ENCODE measurements at places on chromosomes 4 and X.

DNA sequence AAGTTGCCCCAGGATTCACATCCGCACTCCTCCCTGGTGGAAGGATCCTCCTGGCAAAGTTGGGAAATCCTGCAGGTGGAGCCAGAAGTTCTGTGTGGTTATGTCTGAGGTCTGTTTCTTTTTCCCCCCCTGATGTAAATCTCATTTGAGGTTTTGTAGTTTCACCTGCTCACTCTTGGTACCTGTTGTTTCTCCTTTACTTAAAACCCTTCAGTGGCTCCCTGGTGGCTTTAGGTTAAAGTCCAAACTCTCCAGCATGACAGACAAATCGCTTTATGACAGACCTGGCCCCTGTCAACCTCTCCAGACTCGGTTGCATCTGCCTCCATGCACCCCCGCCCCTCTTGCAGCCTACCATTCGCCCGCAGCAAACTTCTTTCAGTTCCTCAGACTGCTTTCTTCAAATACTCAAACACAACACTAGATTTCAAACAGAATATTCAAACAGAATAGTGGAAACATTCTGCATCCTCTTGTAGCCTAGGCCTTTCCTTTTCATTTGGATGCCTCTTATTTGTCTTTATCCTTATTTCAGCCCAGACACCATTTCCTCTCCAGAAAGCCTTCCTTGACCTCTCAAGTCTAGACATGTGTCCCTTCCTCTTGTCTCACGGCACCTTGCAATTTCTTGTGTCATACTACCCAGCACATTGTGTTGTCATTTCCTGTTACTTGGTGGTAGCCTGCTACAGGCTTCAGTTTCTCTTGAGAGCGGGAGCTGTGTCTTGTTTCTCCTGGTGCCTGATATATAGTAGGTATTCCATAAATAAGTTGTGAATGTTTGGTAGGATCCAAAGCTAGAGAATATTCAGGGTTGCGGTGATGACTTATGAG lies 24.8 kb downstream of the IL13RA1 start:
- no peak for DNase-seq

DNA sequence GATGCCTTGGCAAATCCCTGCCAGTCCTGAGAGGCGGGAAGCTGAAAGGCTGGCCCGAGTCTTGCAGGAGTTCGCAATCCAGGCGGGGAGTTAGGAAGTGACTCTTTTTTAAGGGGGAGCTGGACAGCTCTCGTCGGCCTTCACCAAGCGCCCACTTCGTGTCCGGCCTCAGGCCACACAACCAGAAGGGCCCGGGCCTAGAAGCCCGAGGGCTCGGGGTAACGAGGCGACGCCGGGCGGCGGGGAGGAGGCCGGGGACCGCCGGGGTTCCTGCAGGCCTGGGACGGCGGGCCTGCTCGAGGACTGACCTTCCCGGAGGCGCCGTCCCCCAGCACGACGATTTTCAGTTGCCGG lies 395 bp downstream of the RAB28 start:
- peak; percentile 27 for DNase-seq

DNA sequence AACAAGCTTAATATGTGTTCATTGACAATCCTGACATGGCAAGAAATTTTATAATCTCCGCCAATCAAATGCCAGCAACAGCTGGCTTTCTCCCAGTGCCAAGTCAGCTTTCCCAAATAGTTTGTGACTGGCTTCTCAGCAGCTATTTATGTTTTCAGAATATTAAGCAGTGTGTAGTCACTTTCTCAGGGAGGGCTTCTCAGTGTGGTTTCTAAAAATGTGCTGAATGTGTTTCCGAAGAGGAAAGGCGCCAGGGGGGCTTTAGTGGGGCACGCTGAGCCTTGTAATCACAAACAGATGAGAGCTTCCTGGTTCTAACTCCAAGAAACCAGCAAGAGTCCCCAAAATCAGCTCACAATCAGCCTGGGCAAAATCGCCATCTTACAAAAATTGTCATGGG lies 258.7 kb upstream of the CPEB2 start:
- no peak for DNase-seq

- DNase-seq = no peak
These were observed 57.6 kb downstream of the RWDD4 start for GRCh38 chr4:183601381-183601780.

DNA sequence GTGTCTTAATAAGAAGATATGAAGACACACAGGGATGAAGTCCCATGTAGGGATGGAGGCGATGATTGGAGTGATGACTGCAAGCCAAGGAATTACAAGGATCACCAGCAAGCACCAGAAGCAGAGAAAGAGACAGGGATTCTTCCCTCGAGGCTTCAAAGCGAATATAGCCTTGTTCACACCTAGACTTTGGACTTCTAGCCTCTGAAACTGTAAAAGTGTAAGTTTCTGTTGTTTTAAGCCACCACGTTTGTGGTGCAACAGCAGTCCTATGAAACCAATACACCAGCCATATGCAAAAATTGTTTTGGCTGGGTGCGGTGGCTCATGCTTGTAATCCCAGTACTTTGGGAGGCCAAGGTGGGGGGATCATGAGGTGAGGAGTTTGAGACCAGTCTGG lies 9.8 kb upstream of the PDS5A start:
- no peak for DNase-seq

- DNase-seq = no peak
These were observed 1673.8 kb upstream of the AGA start for GRCh38 chr4:179116011-179116410.

DNA sequence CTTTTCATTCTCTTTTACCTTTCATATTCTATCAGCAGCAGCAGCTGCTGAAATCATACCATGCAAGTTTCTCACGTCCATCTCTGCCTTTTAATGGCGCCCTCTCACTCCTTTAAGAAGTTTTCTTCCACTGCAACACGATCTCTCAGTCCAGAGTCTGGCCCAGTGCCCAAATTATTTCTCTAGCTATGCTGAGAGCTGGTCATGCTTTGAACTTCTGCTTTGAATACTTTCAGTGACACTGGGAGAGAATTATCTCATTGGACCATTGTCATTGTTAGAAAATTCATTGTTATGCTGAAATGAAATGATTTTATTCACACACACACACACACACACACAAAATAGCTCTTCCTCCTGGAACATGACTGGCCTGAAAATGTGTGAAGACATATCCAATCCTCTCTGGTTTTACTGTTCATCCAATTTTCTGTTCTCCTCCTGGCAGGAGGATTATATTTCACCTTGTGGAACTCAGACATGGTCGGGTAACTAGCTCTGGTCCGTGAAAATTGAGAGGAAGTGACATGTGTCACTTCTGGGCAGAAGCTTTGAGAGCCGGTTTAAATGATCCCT lies 1.3 kb upstream of the PDHA1 start:
- no peak for DNase-seq

GRCh38 chr4:94653984-94654609 lies 103.7 kb upstream of the BMPR1B start:
- no peak for DNase-seq

GRCh38 chr4:148007314-148007760 lies 275.4 kb downstream of the ARHGAP10 start:
- DNase-seq = peak; percentile 95

DNA sequence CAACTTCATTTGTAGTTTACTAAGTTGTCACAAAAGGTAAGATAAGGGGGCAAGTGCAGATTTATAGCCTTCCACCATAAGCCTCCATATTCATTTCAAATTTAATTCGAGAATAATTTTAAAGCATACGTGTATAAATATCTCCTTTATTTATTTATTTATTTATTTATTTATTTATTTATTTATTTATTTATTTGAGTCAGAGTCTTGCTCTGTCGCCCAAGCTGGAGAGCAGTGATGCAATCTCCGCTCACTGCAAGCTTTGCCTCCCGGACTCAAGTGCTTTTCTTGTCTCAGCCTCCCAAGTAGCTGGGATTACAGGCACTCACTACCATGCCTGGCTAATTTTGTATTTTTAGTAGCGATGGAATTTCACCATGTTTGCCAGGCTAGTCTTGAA lies 523.4 kb downstream of the FAT4 start:
- DNase-seq = no peak

DNA sequence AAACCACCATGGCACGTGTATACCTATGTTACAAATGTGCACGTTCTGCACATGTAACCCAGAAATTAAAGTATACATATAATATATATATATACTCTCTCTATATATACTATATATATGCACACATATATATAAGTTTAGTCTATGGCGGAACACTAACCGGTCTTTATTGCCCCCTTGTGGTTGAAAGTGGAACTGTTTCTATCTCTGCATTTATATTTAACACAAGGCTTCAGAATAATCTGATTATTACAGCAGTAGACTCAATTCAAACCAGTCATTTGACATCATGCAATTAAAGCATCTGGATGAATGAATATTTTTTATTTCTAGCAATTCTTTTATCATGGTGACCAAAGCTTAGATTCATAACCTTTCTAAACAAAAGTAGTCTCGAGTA lies 14.6 kb downstream of the RAB9B start:
- DNase-seq = peak; percentile 8

GRCh38 chr4:946517-947471 lies 14.5 kb downstream of the TMEM175 start:
- DNase-seq = no peak

GRCh38 chrX:39595977-39596376 lies 501.8 kb downstream of the BCOR start:
- DNase-seq = no peak

DNA sequence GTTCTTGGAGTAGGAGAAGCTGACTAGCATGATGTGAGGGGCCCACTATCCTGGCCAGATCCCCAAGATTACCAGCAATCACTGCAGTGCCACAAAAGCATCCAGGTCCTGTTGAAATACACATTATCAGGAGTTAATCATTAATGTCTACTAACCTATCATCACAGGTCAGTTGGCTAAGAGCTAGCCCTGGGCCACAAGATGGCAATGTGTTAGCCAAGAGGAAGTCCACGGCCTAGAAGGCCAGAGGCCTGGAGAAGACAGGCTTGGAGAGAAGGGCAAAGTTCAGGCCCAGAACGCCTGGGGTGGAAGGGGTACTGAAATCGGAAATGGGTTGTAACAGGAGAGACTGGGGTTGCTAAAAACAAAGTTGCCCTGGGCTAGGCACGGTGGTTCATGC lies 19.9 kb upstream of the KIAA1210 start:
- DNase-seq = no peak

GRCh38 chr4:600850-601515 lies 24.4 kb upstream of the PDE6B start:
- no peak for DNase-seq

- no peak for DNase-seq
These were observed 119.1 kb downstream of the TGIF2LX start for GRCh38 chrX:90040807-90041206.

GRCh38 chr4:14767142-14767541 lies 235.1 kb upstream of the CPEB2 start:
- DNase-seq = no peak

DNA sequence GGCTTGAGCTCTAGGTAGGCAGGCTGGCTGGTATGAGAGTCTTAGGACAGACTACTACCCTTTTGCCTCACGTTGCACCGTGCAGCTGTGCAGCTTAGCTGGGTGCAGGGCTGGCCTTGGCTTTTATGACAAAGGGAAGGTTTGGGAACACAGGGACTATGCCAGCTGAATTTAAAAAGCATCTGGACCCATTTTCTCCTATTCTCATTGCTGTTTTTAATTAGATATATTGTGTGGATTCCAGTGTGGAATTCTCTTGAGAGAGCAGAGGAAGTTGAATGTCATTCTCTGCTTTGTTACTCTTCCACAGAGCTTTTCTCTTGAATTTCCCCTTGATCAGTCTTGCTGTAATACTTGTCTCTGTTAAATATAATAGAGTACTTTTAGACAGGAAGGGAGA lies 192.7 kb downstream of the ZNF330 start:
- no peak for DNase-seq

DNA sequence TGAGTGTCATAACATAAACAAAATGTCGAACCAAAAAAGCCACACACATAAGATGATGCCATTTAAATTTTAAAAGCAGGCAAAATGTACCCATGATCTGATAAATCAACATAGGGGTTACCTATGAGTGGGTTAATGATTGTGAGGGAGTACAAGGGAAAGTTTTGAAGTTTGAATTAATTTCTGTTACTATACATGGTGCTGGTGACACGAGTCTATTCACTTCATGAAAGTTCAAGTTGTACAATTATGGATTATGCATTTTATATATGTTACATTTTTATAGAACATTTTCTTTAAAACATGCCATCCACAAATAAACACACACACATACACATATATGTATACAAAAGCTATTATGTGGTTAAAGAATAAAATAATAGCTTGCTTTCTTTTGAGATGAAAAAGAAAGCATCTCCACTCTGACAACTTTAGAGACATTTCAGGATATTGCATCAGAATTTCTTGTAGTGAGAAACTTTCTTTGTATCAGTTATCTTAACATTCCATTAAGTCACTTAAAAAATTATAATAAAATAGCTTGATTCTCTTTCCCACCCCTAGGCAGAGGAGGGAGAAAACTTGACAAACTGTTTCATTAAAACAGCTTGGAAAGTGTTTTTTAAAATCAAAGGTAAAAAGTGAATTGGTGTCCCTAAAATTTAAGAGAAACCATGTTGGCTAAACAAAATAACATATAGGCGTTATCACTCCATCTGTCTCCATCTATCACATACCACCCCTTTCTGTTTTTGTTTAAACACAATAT lies 891.8 kb upstream of the NDST4 start:
- DNase-seq = no peak

DNA sequence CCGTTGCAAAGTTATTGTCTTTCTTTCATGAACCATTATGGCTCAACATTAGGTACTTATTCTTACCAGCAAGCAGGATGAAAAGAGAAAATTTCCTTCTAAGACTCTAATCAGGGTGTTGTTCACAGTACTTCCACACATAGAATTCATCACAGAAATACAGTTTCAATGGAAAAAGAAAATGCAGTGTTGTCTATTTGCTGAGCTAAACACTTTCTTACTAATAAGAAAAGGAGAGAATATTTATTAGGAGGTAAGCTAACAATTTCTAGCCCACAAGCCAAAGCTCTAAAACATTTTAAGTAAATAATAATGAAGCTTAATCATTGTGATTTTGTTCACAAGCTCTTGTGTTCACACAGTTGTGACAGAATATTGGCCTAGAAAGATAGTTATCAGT lies 1772.8 kb upstream of the PCDH7 start:
- DNase-seq = no peak

DNA sequence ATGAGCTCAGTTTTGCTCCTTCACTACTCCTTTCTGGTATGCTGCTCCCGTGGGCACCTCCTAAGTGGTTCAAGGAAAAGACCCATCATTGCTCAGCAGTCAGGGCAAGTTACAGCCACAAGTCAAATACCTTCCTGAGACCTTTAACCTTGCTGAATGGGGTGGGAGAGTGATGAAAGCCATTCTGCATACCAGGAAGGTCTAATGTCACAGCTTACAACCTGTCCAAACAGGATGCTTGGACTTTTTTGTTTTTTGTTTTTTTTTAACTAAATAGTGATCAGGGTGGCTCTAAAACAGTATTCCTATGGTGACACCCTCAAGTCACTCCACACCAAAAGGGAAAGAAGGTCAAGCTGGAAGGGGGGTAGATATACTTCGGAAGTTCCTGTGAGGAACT lies 93.1 kb downstream of the GPC3 start:
- DNase-seq = no peak

DNA sequence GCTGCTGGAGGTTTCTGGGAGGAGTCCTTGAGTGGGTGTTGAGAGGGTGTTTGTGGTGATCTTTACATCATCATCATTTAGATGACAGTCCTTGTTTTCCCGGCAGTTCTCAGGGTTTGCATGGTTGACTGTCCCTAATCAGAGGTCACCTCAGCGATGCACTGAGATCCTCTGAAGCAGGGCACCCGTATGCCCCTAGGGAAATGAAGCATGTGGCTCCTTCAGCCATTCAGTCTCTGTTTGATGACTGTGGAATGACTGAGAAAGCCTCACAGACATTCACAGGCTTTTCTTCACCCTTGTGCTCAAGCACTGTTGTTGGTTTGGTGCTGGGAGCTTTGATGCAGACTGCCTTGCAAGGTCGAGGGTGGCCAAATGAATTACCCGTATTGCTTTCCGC lies 474.7 kb downstream of the SPRY1 start:
- DNase-seq = no peak
